Pancreas (tissue), 10 donors: ENCODE measurements at places on chromosomes 7 and 10. TPM values are rescaled to one million over a fixed set of nuclear protein-coding genes. Genes with fewer than 3 reads are reported as not detected.

Gene CLRN3
- polyA plus RNA-seq: 0.56 TPM

Gene GLRX3
- 26.8 TPM for polyA plus RNA-seq

Gene MMP21
- polyA plus RNA-seq: 0.19 TPM

Gene CYP3A7
- polyA plus RNA-seq: 0.11 TPM

Gene OR13A1
- 0.19 TPM for polyA plus RNA-seq

Gene CNPY1
- not detected for polyA plus RNA-seq

Gene FKBP6
- 0.38 TPM for polyA plus RNA-seq

Gene FAM25A
- polyA plus RNA-seq: not detected

Gene NOS3
- polyA plus RNA-seq: 12.5 TPM

Gene MSMB
- 0.84 TPM for polyA plus RNA-seq

Gene XRCC2
- polyA plus RNA-seq: 0.08 TPM

Gene POLD2
- polyA plus RNA-seq: 86.4 TPM

Gene COL17A1
- polyA plus RNA-seq: 0.42 TPM

Gene TRIM50
- 21.5 TPM for polyA plus RNA-seq

Gene TMEM106B
- 4.4 TPM for polyA plus RNA-seq

Gene ITGB1
- 97.3 TPM for polyA plus RNA-seq
